Naive thymus-derived CD8-positive, alpha-beta T cell (primary cell): ENCODE measurements at places on chromosomes 1 and 21. TPM values are rescaled to one million over a fixed set of nuclear protein-coding genes. Genes with fewer than 3 reads are reported as not detected.

NMNAT2 gene
- not detected for total RNA-seq

CELA2B gene
- total RNA-seq, result not detected

- DNase-seq, result no peak
Measured at GRCh38 chr1:98267423-98267822, 346.6 kb upstream of the DPYD start.

- DNase-seq, result no peak
Measured at GRCh38 chr1:36222481-36223380, 1.5 kb upstream of the THRAP3 start.

- DNase-seq, result peak; percentile 22
Measured at GRCh38 chr1:20185834-20186782, at the start of the genes PLA2G2C and UBXN10. PLA2G2C (minus strand) TSS chr1:20186518; CDS start chr1:20177363, 9,155 bp downstream. UBXN10 (plus strand) TSS chr1:20186096; CDS start chr1:20190562, 4,466 bp downstream.
